ENCODE measurements at places on chromosomes 12 and 14.

DNA sequence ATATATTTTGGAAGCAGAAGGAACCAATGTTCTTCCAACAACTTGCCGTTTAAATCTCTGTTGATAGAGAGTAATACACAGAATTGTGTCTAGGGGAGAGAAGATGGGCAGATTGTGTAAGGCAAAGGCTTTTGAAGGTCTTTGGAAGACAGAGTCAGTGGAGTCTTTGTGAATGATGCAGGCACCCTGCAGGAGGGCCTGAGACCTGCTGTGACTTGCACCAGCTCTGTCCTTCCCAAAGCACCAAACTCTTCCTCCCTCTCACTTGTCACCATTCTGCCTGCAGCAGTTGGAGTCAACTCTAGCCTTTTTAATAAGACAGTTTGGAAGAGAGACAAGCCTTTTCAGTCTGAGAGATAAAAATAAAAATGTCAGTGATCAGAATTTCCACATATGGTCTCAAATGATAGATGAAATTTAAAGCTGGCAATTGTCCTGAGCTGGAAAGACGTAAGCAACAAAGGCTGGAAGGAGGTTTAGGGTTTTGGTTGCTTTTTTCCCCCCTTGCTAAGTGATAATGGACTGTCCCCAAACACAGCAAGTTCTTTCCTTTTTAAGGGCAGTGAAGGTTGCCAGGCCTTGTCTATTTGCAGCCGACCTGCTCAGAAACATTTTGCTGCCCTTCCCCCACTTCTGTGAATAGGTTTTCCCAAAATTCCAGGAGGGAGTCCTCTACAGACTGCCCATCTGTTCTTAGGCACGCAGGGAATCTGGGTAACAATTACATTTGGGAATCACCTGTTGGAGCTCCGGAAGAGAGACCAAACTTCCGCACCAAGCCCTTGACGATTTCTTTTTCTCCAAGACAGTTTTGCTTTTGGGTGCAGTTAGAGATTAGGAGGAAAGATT is 103.0 kb upstream of the NTF3 start:
- no peak for DNase-seq

GRCh38 chr12:14430394-14430986 is 65.0 kb downstream of the ATF7IP start:
- DNase-seq, result no peak

DNA sequence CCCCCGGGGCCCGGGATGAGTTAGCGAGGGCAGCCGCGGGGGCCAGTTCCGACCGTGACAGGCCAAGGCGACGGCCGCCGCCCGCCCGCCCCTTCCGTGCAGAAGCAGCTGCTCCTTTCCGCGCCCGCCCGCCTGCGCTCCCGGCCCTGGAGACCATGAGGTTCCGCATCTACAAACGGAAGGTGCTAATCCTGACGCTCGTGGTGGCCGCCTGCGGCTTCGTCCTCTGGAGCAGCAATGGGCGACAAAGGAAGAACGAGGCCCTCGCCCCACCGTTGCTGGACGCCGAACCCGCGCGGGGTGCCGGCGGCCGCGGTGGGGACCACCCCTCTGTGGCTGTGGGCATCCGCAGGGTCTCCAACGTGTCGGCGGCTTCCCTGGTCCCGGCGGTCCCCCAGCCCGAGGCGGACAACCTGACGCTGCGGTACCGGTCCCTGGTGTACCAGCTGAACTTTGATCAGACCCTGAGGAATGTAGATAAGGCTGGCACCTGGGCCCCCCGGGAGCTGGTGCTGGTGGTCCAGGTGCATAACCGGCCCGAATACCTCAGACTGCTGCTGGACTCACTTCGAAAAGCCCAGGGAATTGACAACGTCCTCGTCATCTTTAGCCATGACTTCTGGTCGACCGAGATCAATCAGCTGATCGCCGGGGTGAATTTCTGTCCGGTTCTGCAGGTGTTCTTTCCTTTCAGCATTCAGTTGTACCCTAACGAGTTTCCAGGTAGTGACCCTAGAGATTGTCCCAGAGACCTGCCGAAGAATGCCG is 699 bp downstream of the MGAT2 start:
- DNase-seq, result peak; percentile 61

- no peak for DNase-seq
Measured at GRCh38 chr12:41743835-41744234, 400.8 kb downstream of the GXYLT1 start.

- DNase-seq, result no peak
Measured at GRCh38 chr14:56081139-56081538, 37.1 kb upstream of the PELI2 start.

DNA sequence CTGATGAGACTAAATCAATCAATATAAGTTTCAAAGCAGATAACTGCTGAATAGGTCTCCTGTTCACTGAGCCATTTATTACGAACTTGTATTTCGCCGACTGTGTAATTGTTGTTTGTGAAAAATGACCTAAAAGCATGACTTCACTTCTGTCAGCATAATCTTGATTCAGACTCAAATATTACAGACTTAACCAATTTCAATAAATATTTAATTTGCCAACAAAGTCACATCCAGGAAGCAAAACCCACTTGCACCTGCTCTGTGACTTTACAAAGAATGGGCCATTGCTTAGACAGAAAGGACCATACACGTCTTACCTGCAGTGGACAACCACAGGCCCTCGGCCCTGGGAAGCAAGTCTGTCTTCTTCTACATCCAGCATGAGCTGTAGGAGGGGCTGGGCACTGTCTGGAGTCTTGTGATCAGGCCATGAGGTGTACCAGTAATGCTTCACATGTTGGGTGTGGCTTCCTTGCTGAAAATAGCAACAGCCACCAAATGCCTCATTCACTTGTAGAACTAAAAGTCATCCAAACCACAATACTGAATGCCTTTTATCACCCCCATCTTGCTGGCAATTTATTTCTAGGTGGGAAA is 23.5 kb upstream of the PTPRB start:
- no peak for DNase-seq

DNA sequence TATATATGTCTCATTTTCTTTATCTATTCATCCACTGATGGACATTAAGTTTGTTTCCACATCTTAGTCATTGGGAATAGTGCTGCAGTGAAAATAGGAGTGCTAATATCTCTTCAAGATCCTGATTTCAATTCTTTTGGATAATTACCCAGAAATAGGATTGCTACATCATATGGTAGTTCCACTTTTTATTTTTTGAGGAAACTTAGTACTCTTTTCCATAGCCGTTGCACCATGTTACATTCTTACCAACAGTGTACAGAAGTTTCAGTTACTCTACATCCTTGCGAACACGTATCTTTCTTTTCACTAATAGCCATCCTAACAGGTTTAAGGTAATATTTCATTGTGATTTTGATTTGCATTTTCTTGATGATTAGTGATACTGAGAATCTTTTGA is 29.8 kb downstream of the TESPA1 start:
- DNase-seq, result no peak

DNA sequence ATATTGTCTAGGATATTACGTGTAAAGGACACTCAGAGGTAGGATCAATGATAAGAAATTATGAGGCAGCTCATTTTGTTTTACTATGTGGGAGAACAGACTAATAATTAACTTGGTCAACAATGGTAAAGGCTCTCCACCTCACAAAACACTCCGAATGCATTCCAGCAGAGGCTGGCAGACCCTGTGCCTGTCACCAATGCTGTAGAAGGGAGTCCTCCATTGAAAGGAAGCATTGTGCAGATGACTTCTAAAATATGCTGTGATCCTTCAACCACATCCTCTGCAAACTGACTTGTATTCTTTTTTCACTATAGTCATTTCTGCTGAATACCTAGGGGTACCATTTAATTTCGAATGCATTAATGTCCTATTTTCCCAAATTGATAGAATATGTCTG is 119.6 kb upstream of the EEA1 start:
- no peak for DNase-seq

DNA sequence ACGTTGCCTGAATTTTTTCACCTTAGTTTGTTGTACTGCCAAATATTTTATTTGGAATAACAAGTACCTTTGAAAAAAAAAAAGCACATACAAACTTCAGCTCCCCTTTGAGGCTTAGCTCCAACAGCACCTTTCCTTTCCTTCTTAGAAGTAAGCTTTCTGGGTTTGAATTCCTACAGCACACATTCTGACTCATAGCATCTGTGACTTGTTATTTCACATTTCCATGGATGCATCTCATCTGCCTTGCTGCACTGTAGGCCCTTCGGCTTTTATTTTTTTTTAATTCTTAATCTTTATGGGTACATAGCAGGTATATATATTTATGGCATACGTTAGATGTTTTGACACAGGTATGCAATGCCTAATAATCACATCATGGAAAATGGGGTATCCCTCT is 7.2 kb downstream of the LGALS3 start:
- no peak for DNase-seq

DNA sequence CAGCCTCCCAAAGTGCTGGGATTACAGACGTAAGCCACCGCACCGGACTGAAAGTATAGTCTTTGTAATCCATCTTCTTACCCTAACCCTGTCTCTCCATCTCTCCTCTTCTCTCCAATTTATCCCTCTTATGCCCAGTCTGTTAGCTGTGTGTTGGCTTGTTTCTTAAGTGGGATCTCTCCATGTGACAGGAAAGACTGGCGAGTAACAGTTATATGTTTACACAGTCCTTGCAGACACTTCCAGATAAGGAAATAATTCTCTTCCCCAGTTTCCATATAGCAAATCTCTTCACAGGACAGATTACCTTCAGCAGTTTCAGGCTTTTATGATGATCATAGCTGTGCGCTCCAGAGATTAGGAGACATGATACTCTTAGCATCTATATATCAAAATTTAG is 16.0 kb upstream of the DIP2B start:
- no peak for DNase-seq

- peak; percentile 24 for DNase-seq
Measured at GRCh38 chr12:41188058-41188840, at the start of gene PDZRN4. Gene PDZRN4, plus strand, starts transcription at chr12:41188320.

DNA sequence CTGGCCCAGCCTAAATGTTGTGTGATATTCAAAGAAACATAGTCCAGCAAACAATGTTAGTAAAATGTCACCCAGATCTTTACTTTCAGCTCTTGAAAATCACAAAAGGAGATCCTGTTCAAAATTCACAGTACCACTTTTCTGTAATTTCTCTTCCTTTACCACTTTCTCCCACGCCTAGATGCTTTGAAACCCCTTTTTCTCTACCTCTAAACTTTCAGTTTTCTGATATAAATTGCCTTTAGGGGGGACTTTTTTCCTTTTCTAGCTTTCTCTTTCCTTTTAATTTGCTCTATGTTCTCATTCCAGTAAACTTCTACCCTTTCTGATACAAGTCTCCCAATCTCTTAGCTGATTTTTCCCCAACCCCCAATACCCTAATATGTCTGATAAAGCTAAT is 101.8 kb downstream of the LMO3 start:
- DNase-seq, result peak; percentile 12

GRCh38 chr12:89991807-89992590 is 283.4 kb upstream of the ATP2B1 start:
- no peak for DNase-seq

DNA sequence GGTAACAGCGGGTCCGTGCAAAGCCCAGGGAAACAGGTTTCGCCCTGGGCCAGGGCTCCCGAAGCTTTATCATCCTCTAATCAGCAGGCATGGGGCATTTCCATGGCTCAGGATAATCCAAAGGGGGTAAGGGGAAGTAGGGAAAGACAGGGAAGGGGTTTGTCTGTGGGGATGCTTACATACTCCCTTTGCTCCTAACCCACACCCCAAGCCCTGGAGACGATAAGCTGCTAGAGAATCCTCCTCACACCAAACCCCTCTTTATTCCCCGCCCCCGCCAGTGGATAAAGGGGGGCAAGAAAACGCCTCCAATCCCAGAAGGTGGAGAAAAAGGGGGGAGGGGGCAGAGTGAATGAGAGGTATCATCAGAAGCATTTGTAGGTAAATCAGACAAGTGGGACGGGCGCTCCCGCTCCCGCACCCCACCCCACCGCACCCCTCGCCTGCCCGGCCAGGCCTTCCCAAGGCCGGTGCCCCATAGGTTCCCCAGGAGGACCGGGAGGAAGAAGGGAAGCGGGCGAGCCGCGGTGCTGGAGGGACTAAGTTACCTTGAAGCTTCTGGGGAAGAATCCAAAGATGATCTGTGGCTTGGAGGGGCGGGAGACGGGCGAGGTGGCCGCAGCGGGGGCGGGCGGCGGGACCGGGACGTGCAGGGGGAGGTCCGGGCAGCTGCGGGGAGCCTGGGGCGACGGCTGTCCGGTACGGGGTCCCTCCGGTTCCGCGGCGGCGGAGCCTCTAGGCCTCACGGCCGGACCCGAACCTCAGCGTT is 762 bp downstream of the PPP2R5E start:
- no peak for DNase-seq

DNA sequence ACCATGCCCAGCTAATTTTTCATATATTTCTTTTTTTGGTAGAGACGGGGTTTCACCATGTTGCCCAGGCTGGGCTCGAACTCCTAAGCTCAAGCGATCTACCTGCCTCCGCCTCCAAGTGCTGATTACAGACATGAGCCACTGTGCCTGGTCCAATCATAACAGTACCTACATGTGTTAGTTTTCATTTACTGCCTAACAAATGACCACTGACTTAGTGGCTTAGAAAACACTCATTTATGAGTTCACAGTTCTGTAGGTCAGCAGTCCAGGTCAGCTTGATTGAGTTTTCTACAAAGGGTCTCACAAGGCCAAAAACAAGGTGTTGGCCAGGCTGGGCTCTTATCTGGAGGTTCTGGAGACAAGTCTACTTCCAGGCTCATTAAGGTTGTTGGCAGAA is 60.6 kb downstream of the RNFT2 start:
- no peak for DNase-seq

DNA sequence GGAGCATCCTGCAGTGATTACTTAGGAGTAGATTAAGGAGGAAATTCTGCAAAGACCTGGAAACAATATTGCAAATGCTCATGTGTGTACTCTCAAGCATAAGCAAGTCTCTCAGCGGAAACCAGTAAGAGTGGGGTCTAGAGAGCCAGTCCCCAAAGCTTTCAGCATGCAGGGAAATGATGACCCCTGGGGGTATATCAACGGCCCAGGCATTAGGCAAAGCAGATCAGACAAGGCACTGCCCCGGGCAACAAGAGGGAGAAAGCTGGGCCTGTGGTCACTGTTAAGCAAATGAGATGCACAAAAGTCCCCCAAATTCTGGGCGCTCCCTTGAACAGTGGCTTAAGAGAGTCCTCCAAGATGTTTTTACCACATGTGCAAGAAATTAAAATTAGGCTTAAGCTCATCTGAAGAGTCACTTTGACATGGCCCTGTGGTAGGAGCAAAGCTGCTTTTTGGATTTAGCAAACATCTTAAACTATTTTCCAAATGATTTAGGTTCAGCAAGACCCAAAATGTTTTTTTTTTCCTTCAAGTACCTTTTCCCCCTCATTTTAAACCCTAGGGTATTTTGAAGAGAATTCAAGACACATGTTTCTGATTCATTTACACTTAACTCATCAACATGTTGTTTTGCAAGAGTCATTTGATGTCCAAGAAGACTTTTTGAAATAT is 457.1 kb upstream of the TBX3 start:
- no peak for DNase-seq

GRCh38 chr12:21528953-21529352 is 2.9 kb downstream of the SPX start:
- DNase-seq, result no peak

DNA sequence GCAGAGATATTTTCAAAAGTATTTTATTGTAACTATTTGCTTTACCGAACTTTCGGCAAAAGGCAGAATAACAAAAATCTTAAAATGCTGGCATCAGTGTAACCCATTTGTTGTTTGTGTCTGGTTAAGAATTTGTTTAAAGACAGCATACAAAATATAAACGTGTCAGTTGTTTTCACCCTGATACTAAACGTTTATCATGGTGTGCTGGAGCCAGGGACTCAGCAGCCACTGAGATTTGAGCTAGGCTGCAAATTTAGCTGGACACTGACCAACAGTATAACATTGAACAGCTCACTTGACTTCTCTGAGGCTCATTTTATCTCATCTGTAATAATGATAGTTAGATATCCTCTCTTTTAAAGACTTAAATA is 183.7 kb downstream of the TMTC3 start:
- no peak for DNase-seq

Data from GM13976 (cell line).